Activated effector memory CD4-positive, alpha-beta T cell treated with Interleukin-2 at 50 U/mL for 16 hours (primary cell): ENCODE measurements at places on chromosomes 5 and 9.

GRCh38 chr5:59458321-59458720 is 435.2 kb downstream of the PDE4D start:
- DNase-seq = no peak

- DNase-seq = no peak
Measured at GRCh38 chr5:124524552-124525232, 221.7 kb downstream of the ZNF608 start.

DNA sequence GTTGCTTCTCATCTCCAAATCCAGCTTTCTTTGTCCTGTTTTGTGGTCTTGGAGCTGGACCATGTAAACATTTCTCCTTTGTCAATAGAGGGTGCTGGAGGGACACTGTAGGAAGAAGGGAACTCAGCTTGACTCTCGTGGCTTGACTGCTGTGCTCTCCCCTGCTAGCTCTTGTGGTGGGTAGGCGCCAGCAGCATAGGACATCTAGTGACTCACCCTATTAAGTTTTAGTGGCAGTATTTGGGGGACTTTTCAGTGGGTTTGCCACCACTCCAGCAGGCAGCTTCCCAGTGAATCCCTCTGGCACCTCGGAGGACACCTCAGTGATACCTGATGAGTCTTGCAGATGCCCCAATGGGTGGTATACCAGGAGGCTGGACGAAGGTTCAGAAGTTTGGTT is 97.8 kb downstream of the TSSK1B start:
- DNase-seq = no peak

GRCh38 chr5:92945605-92946097 is 635.4 kb downstream of the NR2F1-AS1 start:
- no peak for DNase-seq

DNA sequence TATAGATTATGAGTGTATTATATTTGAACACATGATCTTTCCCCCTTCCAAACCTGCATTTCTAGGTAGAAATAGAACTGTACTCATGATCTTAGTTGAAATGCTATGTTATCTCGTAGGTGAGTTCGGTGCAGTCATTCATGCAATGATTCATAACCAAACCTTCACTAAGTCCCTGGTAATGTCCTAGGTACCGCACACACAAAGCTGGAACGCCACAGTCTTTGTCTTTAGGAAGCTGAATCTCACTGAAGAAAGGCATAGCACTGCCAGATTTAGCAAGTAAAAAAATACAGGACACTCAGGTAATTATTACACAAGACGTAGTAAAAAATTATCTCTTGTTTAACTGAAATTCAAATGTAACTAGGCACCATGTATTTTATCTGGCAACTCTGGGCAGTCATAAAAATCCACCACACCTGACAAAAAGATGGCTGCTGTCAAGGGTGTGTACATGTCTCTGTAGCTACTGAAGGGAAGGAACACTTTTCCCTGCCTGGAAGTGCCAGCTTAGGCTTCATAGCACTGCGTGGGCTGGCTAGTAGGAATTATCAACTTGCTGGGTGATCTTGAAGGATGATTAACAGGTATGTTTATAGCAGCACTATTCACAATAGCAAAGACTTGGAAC is 28.0 kb upstream of the TXN start:
- DNase-seq = no peak

GRCh38 chr5:129905473-129906176 is 1.4 kb downstream of the CHSY3 start:
- no peak for DNase-seq

- no peak for DNase-seq
Measured at GRCh38 chr9:124595743-124596142, 88.5 kb upstream of the NR5A1 start.

GRCh38 chr9:74960561-74960960 is 7.8 kb upstream of the C9orf40 start:
- DNase-seq = no peak

- DNase-seq = no peak
Measured at GRCh38 chr5:18732556-18733479, 1098.6 kb downstream of the TAF11L14 start.

DNA sequence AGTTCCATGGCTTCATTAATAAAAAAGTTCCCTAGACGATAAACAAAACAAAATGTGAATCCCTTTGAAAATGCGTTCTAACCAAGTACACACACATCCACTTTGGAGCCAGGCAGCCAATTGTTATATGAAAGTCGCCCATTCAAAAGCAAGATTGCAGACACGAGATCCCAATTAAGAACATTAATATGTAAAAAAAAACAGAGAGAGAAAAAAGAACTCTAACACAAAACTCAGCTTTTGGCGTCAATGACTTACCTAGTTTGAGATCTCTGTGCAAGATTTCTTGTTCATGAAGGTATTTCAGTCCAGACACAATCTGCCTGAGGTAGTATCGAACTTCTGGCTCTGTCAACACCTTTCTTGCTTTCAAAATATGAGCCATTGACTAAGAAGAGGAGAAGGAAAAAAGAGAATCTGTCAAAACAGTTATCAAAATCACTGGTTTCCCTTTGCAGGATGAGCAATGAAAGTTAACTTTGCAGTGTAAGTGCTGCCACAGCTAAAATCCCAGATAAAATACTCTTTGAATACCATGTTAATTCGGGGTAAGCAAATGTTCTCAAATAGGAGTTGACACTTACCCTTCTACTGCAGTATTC is 1.6 kb downstream of the PLK2 start:
- no peak for DNase-seq

DNA sequence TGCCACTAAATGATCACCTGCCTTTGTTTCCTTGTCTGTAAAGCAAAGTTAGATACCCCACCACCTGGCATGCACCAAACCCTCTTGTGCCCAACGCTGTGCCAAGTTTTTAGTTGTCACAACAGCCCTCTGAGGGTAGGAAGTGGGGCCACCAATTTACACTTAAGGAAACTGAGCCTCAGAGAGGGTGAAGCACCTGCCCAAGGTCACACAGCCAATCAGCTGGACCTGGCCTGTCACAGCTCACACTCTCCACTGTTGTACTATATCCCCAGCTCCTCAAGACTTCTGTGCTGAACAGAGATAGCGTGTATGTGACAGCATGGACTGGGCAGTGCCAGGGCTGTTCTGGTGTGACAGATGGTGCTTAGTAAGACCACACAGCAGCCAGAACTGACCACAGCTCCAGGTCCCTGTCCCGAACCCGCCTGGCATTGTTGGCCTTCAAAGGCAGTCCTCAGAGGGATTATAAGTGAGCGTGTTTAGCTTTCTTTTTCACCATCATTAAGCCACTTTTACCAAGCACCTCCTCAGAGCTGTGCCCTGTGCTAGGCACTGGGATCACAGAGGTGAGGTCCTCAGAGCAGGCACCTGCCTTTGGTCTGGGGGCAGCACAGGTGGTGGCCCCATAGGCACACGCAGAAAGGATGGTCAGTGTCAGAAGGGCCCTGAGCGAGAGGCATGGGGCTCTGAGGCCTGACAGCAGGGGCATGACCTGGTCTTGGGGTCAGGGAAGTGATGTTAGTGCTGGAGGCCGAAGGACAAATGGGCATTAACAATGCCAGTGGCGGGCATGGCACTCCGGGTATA is 71.1 kb downstream of the COL27A1 start:
- no peak for DNase-seq

DNA sequence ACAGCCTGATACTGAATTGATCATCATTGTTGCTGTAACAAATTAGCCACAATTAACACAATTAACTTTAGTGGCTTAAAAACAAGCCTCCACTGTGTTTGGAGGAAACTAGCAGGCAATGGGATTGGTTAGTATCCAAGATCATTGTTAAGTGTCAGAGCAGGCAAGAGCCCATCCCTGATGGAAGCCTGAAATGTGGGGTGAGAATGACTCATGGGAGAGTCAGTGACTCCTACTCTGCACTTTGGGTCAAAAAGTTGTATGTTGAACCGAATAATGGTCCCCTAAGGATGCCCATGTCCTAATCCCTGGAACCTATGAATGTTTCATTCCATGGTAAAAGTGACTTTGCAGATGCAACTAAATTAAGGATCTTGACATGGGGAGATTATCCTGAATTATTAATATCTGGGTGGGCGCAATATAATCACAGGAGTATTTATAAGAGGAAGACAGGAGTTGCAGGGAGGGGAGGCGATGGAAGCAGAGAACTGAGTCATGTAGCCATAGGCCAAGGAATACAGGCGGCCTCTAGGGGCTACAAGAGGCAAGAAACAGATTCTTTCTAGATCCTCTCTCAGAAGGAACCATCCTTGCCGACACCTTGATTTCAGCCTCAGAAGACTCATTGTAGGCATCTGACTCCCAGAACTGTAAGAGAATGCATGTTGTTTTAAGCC is 28.8 kb downstream of the ALG2 start:
- no peak for DNase-seq

GRCh38 chr9:114055061-114055460 is 23.0 kb downstream of the AMBP start:
- DNase-seq = no peak

GRCh38 chr5:96691503-96692303 is 29.5 kb downstream of the CAST start:
- no peak for DNase-seq

DNA sequence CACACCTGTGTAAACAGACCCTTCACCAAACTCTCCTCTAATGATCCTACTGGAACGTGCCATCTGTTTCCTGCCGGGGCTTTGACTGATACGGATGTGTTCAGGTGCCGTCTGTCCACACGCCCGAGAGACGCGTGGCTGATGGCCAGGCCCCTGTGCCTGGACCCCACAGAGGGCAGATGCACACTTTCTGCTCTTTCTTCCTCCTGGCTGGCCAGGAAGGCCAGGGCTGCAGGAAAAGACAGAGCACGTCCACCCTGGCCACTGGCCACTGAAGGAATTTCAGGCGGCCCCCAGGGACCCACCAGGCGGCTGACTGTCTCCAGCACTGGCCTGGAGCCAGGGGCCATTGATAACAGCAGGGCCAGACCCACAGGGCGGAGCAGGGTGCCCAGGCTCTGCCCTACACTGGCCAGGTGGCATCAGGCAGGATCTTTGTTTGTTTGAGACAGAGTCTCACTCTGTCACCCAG is 3.6 kb upstream of the ENG start:
- DNase-seq = no peak

- no peak for DNase-seq
Measured at GRCh38 chr9:111016426-111017045, 21.7 kb downstream of the LPAR1 start.

DNA sequence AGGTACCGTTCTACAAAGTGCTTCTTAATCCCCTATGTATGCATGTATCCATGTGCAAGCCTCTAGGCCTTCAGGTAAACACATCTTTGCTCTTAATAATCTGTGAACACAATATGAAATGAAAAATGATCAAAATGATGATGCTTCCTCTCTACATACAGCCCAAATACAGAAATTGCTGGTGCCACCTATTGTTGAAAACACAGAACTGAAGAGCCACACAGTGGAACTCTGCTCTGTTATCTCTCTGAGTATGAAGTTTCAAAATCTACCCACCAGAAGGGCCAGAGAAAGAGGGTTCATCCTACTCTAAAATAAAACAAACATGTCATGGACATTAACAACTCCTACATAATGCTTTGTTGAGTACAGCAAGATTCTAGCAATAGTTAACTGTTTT is 71.3 kb downstream of the GLIS3 start:
- DNase-seq = no peak

GRCh38 chr5:112787896-112788295 is 50.2 kb downstream of the APC start:
- DNase-seq = no peak

DNA sequence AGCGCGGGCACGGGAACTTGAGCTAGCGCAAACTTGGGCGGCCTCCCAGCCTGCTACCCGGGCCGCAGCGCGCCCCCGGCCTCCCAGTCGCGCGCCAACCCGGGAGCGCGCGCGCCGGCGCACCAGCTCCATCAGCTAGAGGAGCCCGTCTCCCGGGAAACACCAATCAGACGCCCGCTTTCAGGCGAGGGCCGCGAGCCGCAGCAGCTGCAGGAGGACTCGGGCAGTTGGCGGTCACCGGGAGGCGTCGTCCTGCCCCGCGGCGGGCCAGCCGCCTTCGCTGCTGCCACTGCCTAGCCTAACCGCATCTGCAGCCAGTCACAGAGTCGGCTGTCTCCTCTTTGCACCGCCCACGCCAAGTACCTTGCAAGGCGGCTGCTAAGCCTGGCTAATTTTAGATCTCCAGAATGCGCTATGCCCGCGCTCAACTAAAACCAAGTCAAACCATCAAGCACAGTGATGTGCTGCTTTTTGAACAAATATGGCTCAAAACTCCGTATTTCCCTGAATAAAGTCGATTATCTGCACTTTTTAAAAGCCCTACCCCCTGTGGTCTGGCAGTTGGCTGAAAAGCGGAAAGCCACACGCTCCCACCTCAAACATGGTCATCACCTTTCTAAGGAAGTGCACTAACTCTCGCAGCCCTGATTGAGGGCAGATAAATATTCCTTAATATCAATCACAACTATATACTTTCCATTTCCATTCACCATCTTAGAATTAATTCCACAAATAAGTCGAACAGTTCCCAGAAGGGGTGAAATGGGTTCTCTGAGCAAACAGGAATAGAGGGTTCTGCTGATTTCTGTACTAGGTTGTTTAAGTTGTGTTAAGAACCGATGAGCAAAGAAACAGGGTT is 221.8 kb downstream of the MEF2C start:
- DNase-seq = no peak

GRCh38 chr5:173920024-173920753 is 32.0 kb downstream of the CPEB4 start:
- no peak for DNase-seq

- DNase-seq = no peak
Measured at GRCh38 chr9:129437626-129438323, 183.1 kb downstream of the C9orf50 start.

- DNase-seq = no peak
Measured at GRCh38 chr5:142275496-142275895, 49.3 kb downstream of the SPRY4 start.

DNA sequence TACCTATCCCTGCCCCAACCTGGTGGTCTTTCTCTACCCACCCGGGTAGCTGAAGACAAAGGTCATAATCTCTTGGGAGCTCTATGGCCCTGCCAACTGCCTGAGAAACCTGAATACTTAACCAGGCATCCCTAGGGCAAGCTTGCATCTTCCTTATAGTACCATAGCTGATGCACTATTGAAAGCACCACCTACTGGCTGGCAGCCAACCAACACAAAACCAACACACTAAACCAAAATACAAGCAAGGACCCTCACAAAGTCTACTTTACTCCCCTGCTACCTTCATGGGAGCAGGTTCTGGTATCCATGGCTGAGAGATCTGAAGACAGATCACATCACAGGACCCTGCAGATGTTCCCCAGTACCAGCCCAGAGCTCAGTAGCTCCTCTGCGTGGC is 171.8 kb upstream of the TAS2R1 start:
- DNase-seq = no peak

DNA sequence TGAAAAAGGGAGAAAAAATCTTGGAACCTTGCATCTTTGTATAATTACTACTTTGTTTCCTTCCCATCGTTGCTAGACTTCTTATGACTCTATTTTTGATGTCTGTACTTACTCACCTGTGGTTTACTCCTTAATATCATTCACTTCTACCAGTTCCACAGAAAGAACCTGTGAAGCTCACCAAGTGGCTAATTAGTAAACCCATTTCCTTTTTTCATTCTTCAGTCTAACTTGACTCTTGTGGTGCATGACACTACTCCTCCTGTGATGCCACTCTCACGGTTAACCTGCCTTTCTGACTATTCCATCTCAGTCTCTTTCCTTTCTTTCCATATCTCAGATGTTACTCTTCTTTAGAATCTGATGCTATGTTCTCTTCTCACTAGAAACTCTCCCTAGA is 14.6 kb downstream of the RECK start:
- no peak for DNase-seq

GRCh38 chr9:98912450-98912849 is 31.3 kb upstream of the COL15A1 start:
- DNase-seq = no peak
